Inflammatory macrophage (primary cell): ENCODE measurements at places on chromosomes 3 and 15.

DNA sequence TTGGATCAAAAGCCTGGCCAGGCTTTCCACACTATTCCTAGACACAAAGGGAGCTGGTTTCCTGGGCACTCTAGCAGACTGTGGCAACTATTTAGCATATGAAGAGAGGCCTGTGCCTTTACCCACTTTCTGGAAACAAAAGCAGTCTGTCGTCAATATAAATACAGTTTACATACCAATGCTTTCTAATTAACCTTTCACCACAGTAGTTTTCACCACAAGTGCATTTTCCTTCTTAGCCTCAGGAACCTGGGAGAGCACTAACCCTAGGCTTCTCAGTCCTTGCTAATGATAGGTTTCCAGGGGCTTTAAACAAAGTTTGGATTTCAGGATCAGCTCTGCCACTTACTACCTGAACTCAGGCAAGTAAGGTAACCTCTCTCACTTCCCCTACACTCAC lies 499.1 kb downstream of the MAGI1 start:
- DNase-seq, result no peak

- DNase-seq, result no peak
Observed at GRCh38 chr15:74257105-74257504, 21.0 kb downstream of the CCDC33 start.

DNA sequence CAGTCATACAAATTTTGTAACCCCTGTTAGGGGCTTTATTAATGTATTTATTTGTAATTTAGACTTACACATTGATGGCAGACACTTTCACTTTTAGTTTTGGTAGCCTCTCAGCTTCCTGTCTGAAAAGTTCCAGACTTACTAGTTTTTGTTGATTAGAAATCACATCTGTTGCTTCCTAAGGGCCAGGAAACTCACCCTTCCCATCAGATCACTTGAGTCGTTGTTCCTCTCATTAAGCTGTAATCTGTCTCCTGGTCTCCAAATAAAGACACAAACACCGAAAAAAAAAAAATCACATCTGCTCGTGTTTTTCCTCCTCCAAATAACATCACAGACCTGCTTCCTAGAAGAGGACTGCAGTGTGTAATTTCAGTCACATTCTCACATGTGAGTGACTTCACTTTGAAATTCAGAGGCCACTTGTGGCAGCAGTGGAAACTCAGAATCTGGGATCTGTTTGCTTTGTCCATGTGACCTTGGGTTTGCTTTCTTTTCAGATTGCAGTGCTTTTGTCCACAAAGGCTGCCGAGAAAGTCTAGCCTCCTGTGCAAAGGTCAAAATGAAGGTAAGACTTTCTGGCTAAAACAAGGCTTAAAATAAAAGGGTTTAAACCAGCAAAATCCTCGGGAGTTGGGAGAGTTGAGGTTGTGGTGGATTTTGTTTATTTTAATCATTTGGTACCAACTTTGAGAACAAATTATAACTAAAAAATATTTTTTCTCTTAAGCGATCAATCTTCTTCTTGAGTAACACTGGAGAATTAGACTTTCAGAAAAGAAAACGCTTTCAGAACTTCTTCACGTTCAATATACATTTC lies 87.0 kb downstream of the KLHL25 start:
- peak; percentile 49 for DNase-seq

GRCh38 chr3:83002869-83003445 lies 1241.5 kb upstream of the GBE1 start:
- no peak for DNase-seq

DNA sequence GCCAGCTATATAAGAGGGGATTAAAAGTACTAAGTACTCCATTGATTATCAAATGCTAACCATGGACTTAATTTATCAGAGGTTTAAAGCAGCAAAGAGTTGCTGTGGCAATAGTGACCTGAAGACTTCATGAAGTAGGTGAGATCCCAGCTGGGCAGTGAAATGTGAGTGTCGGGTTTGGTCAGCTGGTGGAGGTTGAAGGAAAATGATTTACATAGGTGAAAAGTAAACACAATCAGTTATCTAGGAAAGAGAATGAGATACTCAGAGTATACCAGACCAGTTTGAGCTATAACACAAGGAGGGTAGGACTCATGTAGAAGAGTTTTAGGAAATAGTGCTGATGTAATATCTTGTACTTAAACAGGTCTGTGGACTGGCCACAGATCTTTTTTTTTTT lies 16.5 kb upstream of the FBXO22 start:
- no peak for DNase-seq

GRCh38 chr3:187750513-187751123 lies 5.3 kb upstream of the BCL6 start:
- no peak for DNase-seq

DNA sequence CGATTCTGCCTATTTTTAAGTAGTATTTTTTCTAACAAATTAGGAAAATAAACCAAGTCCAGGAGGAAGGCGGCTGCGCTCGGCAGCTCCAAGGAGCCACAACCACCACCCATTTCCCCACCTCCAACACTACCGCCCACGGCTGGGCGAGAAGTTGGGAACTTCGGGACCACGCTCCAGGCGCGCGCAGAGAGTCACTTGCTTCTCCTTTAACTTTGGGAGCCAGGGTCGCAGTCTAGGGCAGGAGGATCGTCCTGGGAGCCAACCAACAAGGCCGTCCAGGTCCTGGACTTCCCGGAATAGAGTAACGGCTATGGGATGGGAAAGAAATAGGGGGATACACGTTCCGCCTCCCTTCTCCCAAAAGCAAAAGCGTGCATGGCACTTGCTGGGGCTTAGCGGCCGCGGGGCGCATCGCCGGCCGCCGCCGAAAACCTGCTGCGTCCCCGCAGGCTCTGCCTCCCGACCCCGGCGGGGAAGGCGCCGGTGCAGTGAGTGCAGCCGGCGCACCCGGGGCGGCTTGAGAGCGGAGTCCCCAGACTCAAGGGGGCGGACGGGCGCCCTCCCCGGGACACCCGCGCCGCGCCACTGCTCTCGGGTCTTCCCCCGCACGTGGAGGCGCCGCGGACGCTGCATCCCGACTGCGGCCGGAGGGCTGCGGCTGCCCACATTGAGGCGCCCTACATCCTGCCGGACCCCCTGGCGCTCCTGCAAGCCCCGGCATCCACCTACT lies 699 bp downstream of the MEGF11 start:
- DNase-seq, result peak; percentile 14

GRCh38 chr3:150319900-150320299 lies 88.2 kb upstream of the TSC22D2 start:
- no peak for DNase-seq

DNA sequence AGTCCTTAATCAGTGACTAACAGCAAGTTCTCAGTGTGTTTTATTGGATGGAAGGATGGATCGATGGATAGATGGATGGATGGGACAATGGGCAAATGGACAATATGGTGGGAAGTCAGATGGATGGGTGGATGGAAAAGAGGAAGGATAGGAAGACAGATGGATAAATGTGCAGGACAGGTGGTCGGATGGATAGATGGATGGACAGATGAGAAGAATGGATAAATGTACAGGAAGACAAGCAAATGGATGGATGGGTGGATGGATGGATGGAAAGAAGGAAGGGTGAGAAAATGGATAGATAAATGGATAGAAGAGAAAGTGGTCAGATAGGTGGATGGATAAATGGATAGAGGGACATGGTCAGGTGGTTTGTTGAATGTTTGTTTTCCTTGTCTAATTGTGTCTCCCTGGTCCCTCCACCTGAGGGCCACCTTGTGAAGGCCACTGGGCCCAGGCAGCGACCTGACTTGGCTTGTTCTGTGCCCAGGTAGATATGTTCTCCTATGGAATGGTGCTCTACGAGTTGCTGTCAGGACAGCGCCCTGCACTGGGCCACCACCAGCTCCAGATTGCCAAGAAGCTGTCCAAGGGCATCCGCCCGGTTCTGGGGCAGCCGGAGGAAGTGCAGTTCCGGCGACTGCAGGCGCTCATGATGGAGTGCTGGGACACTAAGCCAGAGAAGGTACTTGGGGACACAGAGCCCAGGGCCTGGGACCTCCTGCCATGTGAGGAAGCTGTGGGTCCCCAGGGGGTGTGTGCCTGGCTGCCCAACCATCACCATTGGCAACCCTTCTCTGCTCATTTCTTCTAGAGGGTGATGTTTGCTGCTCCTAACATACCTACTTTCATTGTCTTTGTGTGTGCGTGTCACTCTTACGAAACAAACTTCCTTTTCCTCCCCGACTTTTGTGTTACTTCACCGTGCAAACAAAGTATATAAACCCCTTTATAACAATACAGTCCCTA lies 137.5 kb downstream of the LRRK1 start:
- DNase-seq, result no peak

GRCh38 chr15:28977377-28978010 lies 91.7 kb downstream of the APBA2 start:
- peak; percentile 56 for DNase-seq

GRCh38 chr3:175664911-175665310 lies 805.8 kb downstream of the NAALADL2 start:
- no peak for DNase-seq

DNA sequence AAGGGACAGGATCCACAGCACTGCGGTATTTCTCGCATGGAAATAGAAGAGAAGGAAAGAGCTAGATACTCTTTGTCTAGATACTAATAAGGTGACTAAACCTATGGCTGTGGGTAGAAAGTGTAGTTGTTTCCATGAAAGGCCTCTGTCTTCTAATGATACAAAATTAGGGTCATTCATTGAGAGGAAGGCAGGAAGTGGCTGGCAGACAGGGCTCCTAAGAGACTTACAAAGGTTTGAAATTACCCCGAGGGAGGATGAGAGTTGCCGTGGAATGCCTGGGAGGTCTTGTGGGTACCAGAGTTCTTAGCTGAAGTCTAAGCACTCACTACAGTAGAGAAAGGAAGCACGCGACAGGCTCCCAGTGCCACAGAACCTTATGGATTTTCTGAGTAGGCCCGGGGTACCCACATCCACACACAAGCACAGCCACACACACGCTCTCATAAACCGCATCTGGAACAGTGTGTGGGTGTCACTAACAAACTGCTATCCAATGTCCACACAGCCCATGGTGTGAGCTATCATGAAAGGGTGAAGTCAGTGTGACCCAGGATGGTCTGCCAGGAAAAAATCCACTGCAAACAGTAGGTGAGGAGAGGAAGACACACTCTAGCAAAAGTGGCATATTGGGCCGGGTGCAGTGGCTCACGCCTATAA lies 221.4 kb downstream of the FAM43A start:
- no peak for DNase-seq

GRCh38 chr3:124248471-124249028 lies 256.6 kb upstream of the ROPN1 start:
- no peak for DNase-seq

DNA sequence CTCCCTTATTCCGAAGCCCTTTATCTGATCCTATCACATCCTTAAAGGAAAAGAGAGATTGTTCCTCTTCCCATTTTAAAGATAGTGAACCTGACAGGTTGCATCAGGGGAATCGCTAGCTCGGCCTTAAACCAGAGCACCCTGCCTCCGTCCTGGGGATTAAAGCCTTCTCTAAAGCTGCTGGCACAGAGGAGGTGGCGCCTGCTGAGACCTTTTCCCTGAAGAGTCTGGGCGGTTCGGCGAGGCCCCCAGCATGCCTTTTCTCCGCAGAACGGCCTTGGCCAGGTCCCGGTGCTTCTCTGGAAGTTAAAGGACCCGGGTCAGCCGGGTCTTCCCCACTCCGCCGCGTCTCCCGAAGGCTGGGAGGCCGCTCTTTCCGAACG lies 593 bp downstream of the FAM219B start:
- DNase-seq, result peak; percentile 22

DNA sequence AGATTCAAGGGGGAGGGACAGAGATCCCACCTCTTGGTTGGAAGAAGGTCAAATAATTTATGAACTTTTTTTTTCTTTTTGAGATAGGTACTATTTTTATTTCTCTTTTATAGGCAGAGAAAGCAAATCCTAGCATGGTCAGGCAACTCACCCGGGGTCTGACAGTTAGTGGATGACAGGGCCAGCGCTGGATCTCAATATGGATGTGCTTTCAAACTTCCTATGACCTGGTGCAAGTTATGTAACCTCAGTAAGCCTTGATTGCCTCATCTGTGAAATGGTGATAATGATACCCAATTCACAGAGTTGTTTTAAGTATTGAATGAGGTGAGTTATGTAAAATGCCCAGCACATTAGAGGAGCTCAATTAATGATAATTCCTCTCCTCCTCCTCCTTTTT lies 86.8 kb upstream of the MEF2A start:
- peak; percentile 56 for DNase-seq

GRCh38 chr15:93042691-93043378 lies 46.2 kb downstream of the RGMA start:
- no peak for DNase-seq

GRCh38 chr3:43995547-43996378 lies 245.9 kb upstream of the TOPAZ1 start:
- DNase-seq, result peak; percentile 18

DNA sequence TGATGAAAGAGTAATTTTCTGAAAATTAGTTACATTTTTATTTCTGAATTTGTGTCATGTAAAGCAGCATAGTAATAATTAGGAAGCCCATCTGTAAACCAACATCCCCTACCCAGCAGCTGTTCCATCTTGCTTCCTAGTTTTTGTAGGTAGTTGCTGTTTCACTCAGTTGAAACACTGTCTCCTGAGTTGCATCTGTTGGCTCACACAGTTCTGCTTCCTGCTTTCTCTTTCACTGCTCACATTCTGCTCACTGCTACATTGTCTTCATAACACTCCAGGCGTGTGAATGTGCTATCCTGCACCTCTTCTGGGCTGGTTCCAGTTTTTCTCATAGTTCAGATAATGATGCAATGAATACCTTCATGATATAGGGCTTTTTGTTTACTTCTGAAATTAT lies 123.4 kb downstream of the EPHB1 start:
- peak; percentile 3 for DNase-seq

GRCh38 chr3:177538048-177538749 lies 340.9 kb upstream of the TBL1XR1 start:
- DNase-seq, result peak; percentile 34

- peak; percentile 5 for DNase-seq
Observed at GRCh38 chr15:43370310-43370974, 401 bp downstream of the ZSCAN29 start.

- no peak for DNase-seq
Observed at GRCh38 chr15:25710184-25710583, 152.9 kb downstream of the ATP10A start.

DNA sequence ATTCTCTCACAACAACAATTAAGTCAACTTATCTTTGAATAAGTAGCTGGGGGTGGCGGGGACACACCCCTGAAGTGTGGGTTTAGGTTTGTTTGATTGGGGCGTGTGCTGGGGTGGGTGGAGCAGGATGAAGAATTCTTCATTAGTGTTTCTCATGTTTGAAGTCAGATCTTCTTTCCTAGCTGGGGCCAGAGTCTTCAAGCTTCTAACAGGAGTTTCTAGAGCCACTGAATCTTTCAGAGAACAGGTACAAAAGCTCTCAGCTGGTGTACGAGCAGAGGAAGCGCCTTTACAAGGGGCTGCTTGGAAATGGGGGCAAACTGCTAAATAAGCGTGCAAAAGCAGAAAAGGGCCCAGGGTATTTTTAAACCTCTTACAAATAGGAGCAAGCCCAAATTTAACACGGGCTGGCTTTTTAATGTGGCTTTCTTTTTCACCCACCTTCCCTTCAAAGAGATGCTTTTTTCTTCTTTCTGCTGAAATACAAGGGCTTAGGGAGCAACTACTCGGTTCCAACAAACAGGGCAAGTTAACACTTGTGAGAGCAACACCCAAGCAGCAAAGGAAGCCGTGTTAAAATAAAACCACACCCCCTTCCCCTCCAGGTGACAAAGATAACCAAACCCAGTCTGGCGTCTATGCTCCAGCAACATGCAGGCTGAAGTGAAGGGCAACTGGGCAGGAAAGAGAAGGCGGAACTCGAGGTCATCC lies 86.9 kb upstream of the RASGRP1 start:
- no peak for DNase-seq
